ENCODE measurements at places on chromosomes 6 and 20.

DNA sequence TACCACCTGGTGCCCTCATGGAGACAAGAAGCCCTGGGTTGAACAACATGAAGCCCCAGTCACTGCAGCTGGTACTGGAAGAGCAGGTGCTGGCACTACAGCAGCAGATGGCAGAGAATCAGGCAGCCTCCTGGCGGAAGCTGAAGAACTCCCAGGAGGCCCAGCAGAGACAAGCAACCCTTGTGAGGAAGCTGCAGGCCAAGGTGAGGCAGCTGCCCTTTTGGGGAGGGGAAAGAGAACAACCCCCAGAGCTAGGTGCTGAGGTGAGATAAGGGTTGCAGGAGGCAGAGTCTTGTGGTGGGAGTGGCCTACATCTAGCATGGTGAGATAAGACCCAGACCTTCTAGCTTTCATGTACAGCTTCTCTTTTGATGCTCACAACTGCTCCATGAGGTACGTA lies 7.0 kb downstream of the CEP250 start:
- DNase-seq, result no peak

DNA sequence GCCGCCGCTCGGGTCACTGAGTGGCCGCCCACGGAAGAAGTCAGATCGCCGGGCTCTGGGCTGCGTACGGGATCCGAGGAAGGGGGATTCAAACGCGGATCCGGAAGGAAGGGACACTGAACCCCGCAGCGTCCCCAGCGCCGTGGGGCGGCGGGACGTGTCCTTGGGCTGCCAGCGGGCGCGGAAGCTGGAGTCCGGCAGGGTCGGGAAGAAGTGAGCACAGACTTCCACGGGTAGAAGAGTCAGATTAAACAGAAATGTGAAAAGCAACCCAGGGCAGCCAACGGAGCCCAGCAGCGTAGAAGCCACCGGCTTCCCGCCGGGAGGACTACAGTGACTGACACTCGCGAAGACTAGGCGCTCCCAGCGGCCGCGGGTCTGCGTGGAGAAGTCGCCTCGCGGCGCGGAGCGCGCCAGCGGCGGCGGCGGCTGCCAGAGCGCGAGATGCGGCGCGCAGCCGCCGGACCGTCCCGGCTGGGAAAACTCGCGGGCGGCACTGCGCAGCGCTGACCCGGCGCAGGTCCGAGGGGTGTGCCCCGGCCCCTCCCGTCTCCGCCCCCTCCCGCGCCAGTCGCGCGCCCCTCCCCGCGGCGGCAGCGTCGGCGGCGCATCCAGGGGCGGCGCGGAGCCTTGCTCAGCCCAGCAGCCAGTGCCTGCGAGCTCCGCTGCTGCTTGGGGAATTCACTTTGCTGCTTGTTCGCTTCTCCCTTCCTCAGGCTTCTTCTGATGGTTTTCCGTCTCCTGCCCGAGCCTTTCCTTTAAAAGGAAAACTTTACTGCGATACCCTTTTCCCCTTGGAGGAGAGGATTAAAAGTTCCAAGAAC lies at the start of gene SAMD5:
SAMD5 (plus strand) TSS at position 649 of the 824 bp plus-strand sequence. CDS start 239 bp downstream, outside the sequence.
- no peak for DNase-seq

GRCh38 chr6:157644043-157644810 lies 178.8 kb upstream of the SNX9 start:
- no peak for DNase-seq

GRCh38 chr6:31079656-31080261 lies 32.6 kb downstream of the C6orf15 start:
- peak; percentile 46 for DNase-seq
